Lung (tissue), 17 donors: ENCODE measurements at places on chromosomes 7 and 10.

DNA sequence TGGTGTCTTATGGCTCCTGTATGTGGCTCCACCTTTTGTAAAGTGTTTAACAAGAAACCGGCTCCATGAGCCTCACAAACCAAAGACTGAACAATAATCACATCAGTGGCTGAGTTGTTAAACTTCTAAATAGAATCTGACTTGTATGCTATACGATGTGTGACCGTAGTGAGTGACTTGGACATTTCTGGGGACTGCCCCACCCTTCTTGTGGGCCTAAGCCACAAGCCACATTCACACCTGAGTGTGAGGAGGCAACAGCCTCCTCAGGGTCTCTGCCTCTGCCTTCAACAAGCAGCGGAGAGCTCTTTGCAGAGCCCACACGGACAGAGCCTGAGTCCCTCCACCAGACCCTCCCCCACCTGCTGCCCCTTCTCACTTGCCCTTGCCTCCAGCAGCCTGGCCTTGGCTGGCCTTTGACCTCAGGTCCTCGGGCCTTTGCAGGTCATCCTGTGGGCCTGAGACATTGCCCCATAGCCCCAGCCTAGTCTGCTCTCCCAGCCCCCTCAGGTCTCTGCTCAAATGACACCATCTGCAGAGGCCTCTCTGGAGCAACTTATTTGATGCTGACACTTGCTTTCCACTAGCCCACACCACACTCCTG lies 156.8 kb upstream of the TNS3 start:
- no peak for DNase-seq

DNA sequence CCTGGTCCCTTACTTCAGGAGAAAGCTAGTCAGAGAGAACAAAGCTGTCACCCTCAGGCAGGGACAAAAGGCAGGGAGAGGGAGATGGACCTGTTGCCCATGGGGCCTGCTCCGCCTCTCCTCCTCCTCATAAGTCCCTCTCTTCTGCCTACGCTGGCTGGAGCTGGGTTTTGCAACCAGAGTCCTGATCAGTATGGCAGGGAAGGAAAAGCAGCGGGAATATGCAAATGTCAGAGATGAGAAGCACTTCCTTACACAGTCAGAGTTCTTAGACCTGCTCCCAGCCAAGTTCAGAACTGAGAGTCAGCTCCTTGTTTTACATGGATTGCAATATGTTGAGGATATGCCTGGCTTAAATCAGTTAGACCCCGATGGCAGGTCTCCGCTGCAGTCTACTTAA lies 231.1 kb downstream of the ADAM12 start:
- DNase-seq: no peak

DNA sequence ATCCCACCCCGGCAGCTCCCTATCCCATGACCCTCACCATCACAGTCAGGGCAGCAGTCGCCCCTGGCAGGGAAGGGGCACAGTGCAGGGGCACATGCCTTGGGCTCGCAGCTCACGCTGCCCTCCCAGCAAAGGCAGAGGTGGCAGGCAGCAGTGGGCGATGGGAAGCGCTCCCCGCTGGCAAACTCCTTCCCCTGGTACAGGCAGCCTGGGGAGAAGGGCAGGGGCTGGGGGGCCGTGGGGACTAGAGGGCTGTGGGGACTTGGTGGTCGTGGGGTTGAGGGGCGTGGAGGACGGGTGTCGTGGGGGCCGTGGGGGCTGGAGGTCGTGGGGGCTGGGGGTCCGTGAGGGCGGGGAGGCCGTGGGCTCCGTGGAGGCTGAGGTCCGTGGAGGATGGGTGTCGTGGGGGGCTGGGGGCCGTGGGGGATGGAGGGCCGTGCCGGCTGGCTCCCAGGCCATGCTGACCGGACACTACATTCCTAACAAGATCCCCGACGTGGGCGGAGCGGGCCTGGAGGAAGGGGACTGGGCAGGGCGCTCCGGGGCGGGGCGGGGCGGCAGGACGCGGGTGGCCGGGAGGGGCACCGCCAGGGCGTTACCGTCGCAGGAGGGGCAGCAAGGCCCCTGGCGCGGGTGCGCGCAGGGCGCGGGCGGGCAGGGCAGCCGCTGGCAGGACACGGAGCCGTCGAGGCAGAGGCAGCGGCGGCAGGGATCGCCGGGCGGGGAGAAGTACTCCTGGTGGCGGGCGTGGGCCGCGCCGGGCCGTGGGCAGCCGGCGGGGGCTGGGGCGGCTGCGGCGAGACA lies 20.0 kb downstream of the KCP start:
- peak; percentile 11 for DNase-seq

- no peak for DNase-seq
Measured at GRCh38 chr10:72762042-72762441, 70.1 kb downstream of the MCU start.

- no peak for DNase-seq
Measured at GRCh38 chr10:6612371-6612770, 32.3 kb upstream of the PRKCQ start.

- peak; percentile 67 for DNase-seq
Measured at GRCh38 chr10:30422981-30423654, 10.9 kb upstream of the MAP3K8 start.

GRCh38 chr10:100419911-100420449 lies 42.8 kb upstream of the WNT8B start:
- DNase-seq: no peak

GRCh38 chr10:130350996-130351395 lies 214.8 kb downstream of the GLRX3 start:
- DNase-seq: no peak

GRCh38 chr10:97593421-97593820 lies 3.9 kb downstream of the C10orf62 start:
- DNase-seq: peak; percentile 21

DNA sequence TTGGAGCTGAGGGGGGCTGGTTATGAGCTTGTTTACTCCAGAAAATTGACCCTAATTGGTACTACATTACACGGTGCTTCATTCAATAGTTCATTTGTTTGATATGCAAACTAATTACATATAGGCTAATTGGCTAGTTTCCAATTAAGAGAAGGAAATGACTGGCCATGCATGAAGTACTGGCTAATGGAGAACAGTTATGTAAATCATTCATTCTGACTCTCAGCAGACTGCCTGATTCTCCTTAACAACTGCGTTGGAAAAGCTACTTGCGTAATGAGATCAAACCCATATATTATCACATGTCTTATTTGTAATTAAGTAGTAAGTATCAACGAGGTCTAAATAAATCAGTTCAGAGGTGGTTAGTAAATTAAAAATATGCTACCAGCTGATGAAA lies 81.8 kb upstream of the CTTNBP2 start:
- no peak for DNase-seq

DNA sequence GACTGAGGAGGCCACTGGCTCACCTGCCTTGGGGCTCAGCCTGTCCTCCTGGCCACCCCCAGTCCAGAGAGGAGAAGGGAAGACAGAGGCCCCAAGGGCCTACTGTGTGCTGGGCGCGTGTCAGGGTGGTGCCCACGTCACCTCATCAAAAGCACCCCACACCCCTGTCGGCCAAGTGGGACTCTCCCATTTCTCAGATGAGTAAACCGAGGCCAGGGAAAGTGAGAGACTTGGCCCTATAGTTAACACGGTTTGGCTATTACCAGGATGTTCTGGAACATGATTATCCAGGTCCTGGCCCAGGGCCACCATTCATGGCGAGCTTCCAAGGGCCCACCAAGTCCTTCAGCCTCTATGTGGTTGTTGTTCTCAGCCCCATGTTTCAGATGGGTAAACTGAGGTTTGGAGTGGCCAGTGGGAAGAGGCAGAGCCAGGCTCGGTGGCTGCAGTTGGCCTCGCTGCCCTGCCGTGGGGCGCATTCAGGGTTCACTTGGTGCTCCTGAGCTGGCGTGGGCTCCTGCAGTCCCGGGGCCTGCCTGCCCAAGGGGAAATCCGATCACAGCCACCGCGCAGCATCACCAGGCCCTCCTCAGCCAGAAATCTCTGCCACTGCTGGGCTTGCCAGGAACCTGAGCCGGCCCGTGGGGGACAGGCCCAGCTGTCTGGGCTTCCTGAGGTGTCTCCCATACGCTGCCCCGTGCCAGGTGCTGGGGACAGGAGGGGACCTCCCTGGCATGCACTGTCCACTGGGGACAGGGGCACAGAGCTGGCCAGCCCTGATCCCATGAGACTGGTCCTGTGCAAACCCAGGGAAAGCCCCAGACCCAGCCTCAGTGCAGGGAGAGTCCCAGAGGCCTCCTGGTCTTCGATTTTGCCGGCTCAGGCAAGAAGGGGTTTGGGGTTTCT lies 117.7 kb upstream of the TNRC18 start:
- DNase-seq: no peak

DNA sequence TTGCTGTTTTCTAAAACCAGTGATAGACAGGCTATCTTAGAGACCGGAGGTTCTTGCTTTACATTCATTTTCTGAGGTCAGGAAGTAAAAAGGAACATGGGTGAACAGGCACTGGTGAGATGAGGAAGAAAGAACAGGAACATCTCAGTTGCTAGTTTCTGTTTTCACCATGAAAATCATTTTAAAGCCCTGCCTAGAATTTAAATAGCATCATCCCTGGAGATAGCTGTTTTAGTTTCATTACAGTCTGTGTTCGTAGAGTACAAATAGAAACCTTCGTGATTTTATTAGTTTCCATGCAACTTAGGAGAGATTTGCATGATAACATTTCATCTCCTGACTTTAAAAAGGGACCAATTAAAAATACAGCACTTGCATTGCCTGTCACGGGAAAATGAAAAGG lies 14.7 kb downstream of the KCNMA1 start:
- DNase-seq: no peak

DNA sequence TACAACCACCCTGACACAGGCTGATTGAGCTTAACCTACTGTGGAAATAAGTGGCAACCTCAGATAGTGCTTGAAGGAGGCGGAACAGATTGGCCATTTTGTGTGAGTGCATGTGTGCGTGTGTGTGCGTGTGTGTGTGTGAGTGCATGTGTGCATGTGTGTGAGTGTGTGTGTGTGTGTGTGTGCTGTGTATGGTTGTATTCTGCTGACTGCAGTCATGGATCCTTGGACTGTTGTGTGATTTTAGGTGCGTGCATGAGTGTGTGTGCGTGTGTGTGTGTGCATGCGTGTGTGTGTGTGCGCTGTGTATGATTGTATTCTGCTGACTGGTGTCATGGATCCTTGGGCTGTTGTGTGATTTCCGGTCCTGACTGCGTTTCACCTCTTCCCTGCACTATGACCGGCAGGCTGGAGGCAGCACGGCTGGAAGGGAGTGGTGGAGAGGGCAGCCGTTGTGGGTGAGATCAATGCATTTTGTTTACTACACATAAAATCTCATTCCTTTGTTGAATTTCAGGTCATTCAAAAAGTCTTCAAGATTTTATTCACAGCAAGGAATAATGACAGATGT lies 6.3 kb downstream of the IQCE start:
- DNase-seq: peak; percentile 25

DNA sequence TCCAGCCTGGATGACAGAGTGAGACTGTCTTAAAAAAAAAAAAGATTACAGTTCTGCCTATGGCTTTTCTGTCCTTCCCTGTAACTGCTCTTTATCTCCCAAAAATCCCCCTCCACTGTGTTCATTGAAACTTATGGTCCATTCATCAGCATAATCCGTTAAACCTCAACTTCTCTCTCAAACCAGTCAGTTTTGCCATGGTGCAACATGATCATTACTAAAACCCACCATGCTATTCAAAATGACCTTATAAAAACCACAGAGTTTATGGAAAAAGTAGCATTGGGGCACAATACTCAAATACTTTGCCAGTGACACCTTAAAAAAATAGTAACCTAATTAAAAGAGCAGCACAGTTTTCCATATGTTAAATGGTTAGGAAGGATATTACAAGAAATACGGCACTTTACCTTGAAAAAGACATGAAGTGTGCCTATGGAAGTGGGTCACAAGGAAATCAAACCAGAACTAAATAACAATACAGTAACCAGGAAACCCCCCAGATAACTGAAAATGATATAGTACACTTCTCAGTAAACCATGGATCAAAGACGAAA lies 74.0 kb upstream of the ST8SIA6 start:
- DNase-seq: no peak

- no peak for DNase-seq
Measured at GRCh38 chr7:24732646-24733413, 24.4 kb downstream of the GSDME start.

DNA sequence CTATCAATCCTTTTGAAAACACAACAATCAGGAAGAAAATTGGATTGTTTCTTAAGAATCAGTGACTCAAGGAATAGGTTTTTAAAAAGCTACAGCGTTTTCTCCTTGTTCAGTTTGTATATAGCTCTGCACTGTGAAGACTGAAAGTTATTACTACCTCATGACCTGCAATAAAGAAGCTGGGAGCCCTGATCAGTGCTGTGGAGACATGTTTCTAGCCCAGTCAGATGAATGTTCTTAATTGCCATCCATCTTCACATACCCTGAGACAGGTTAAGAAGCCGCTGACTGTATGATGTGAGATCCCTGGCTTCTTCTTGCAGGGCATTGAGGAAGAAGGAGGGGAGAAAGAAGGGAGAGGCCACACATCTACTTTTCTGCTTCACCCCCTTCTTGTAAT lies 58.0 kb upstream of the VWC2 start:
- DNase-seq: no peak

DNA sequence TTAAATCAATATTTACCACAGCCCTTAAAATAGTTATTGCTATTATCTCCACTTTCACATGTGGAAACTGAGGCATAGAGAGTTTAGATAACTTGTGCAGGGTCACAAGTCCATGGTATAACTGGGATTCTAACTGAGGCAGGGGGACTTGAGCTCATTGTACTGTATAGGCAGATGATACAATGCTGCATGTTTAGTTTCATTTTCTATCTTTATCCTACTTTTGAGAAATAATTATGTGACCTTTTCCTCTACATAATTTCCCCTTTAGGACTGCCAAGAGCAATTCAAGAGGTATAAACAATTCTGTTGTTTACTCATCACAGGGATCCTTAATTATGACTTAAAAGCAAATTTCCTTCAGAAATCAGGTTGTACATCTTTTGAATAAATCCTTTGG lies 193.1 kb downstream of the SUGCT start:
- DNase-seq: no peak

DNA sequence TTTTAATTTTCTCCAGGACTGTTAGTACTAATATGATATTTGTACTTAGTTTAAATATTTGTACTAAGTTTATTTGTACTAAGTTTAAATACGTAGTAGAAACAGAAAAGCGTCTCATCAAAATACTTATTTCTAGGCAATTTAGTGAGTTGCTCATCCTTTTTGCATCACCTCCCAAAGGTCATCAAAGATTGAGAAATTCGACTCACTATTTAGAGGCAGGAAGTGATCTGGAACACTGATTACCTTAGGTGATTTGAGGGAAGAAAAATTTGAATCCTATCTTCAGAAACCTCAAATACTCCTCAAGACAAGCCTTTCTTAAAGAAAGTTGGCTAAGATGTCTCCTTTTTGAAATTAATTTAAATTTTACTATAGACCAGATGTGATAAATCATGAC lies 14.5 kb downstream of the WNT16 start:
- no peak for DNase-seq

- DNase-seq: no peak
Measured at GRCh38 chr10:96666741-96667140, 53.6 kb downstream of the PIK3AP1 start.

GRCh38 chr7:525740-526139 lies 6.1 kb upstream of the PDGFA start:
- DNase-seq: no peak

GRCh38 chr7:40232242-40232893 lies 97.6 kb downstream of the SUGCT start:
- DNase-seq: peak; percentile 78

- no peak for DNase-seq
Measured at GRCh38 chr7:876972-877311, 588 bp downstream of the GET4 start.

- DNase-seq: no peak
Measured at GRCh38 chr7:115632636-115633035, 397.9 kb downstream of the TFEC start.

GRCh38 chr10:128863411-128863810 lies 603.6 kb upstream of the MGMT start:
- DNase-seq: no peak

GRCh38 chr7:101357433-101357832 lies 5.2 kb upstream of the COL26A1 start:
- no peak for DNase-seq
